8988T (cell line): ENCODE measurements at places on chromosomes 16 and 17.
A peak's percentile ranks its signal among the peaks of the same experiment; 100 is the strongest.

DNA sequence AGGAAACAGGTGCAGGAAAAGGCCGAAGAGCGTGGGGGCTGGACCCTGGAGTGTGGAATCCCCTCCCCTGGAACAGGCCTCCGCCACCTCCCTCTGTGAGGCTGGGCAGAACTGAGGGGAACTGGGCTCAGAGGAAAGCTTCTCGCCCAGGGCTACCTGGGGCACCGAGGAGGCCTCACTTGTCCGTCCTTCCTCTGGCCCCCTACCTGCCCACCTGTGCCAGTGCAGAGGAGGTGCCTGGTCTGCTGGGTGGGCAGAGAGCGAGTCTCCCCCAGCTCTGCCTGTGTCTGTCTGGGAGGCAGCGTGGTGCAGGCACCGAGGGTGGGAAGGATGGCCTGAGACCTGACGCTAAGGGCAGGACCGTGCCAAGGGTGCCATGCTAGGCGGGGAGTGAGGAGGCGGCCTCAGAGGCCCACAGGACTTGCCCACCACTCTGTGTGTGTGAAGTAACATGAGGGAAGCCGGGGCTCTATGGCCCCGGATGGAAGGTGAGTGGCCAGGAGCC, 42.2 kb downstream of the ZFPM1 start:
- DNase-seq: no peak

GRCh38 chr17:32915245-32915644, 12.7 kb upstream of the TMEM98 start:
- DNase-seq: no peak

DNA sequence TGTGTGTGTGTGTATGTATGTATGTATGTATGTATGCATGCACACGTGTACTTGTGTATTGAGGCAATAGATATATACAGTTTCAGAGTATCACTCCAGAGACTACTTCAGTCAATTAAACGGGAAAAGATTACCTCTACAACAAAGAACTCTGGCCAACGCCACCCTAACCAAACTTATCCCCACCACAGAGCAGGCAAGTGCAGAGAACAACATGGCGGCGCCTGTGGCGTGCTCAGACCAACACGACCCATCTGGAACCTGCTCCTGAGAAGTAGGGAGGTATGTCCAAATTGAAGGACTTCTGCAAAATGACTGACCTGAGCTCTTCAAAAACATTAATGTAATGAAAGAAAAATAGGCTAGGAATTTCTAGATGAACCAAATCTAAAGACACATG, 12.4 kb downstream of the USP22 start:
- no peak for DNase-seq

DNA sequence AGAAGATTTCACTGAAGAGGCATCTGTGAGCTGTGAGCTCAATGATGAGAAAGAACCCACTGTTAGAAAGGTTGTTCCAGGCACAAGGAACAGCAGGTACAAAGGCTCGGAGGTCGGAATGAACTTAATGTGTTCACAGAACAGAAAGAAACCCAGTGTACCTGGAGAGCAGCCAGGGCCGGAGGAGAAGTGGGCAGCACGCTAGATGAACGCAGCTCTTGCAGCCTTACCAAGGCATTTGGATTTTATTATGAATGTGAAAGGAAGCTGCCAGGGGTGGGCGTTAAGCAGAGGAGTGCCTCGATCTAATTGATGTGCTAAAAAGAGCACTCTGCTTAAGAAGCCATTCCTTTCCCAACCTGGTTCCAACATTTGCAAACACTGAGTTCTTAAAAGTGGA, 19.0 kb downstream of the EEF2K start:
- DNase-seq: no peak

GRCh38 chr17:571224-571623, 143.4 kb downstream of the VPS53 start:
- DNase-seq: no peak

DNA sequence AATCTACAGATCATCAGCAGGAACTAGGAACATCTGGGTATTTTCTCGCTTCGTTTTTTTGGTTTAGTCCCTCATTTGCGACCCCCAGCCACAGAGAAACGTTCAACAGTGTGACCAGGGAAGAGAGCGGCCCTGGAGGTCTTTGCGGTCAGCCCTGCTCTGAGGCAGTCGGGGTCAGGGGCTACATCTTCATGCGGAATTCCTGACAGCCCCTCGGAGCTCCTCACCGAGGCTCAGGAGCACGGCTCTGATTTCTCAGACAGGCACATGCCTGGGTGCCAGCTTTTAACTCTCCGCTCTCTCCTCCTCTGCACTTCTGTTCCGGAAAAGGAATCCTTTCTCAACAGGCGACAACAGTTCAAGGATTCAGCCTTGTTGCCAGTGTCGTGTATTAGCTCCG, 8.0 kb upstream of the WDR45B start:
- no peak for DNase-seq

DNA sequence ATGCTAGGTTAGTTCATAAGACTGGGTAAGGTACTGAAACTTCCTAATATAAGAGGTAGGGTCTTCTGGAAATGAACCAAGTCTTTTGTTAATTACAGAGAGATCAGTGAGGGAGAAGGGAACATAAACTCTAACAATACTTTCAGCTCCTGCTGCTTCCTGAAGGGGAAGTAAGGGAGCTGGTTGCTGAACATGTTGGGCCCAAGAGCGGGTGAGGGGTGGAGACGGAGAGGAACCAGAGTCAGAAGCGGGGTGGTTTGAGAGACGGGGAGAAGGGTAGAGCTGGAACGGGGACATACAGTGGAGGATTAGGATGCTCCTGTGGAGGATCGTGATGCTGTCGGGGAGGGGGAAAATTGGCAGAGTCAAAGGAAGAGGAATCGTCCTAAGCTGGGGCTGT, 11.5 kb upstream of the ZNF747 start:
- DNase-seq: no peak

- no peak for DNase-seq
These were observed 396.5 kb upstream of the PMFBP1 start for GRCh38 chr16:72568502-72568901.

DNA sequence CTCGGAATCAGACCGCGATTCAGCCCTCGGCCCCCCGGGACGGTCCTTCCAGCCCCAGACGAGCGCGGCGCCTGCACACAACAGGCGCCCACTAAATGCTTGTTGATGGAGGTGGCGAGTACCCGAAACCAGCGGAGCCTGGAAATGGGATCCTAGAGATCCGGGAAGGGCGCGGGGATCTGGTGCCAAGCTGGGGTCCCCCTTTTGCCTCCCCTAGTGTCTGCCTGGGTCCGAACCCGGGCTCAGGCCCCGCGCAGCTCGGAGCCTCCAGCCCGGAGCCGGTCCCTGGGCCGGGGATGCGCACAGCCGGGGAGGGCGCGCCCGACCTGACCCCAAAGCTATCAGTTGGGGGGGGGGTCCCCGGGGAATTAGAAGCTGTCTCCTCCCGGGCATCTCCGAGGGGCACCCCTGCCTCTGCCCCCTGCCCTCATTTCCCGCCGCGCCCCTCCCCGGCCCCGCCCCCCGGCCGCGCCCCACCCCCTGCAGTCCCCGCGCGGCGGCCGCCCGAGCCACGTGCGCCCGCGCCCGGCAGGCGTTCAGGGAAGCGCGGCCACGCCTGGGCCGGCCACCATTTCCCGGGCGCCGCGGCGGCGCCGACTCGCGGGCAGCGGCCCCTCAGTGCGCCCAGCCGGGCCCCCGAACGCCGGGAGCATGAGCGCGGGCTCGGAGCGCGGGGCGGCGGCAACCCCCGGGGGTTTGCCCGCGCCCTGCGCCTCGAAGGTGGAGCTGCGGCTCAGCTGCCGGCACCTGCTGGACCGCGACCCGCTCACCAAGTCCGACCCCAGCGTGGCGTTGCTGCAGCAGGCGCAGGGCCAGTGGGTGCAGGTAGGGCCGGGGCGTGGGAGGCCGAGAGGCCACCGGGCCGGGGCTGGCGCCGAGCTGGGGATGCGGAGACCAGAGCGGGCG, at the start of gene CPNE7:
TSS of gene CPNE7 (plus strand) at position 512 of the 906 bp plus-strand sequence. CDS start at position 652, 140 bp downstream.
- DNase-seq: peak; percentile 95
